ENCODE measurements at places on chromosomes 4 and X.

GRCh38 chr4:184422378-184422777 lies 52.0 kb downstream of the IRF2 start:
- DNase-seq, result no peak

DNA sequence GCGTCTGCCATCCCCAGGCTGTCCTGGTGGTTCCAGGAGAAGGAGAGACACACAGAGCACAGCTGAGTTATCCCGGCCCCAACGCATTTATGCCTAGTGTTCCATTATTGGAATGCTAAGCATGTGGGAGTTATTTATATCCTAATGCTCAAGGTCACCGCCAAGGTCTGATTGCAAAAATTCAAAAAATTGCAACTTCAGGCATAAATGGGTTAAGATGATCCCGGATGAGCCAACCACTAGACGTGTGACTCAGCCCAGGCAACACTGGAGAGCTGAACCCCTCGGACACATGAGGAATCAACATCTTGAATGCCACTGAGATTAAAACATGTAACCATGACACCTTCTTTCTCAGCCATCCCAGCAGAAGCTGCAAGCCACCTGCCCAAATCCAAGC lies 3.8 kb upstream of the ZCCHC4 start:
- DNase-seq, result no peak

DNA sequence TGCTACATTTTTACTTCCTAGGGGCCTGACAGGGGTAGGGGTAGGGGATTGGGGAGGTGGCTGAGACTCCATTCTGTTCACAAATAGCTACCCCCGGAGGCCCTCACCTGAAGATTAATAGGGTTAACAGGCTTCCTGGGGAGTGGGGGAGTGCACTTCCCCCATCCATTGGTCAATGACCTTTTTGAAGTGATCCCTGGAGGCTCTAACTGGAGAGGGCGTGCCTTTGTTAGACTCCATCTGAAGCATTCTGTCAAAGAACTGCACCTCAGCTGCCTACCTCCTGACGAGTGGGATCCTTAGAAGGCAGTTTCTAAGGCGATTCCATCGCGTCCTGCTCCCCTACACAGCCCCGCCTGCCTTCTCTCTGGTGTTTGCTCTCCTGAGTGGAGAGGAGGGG lies 10.0 kb upstream of the MTM1 start:
- DNase-seq, result no peak

GRCh38 chr4:85081196-85081595 lies 114.7 kb upstream of the WDFY3 start:
- DNase-seq, result no peak

GRCh38 chrX:323721-324628 lies 5.4 kb upstream of the GTPBP6 start:
- no peak for DNase-seq

DNA sequence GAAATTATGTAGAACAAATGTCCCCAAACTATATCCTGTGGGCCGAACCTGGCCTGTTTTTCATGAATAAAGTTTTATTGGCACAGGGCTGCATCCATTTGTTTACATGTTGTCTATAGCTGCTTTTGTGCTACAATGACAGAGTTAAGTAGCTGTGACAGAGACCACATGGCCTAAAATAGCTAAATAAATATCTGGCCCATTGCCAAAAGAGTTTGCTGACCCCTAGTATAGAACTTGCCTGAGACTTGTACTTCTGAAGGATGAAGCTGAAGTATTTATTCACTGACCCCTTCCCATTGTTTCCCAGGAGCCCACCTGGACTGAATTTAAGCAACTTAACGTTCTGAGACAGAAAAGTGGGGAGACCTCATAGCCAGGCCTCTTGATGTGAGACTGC lies 325.6 kb downstream of the FRMPD4 start:
- no peak for DNase-seq

DNA sequence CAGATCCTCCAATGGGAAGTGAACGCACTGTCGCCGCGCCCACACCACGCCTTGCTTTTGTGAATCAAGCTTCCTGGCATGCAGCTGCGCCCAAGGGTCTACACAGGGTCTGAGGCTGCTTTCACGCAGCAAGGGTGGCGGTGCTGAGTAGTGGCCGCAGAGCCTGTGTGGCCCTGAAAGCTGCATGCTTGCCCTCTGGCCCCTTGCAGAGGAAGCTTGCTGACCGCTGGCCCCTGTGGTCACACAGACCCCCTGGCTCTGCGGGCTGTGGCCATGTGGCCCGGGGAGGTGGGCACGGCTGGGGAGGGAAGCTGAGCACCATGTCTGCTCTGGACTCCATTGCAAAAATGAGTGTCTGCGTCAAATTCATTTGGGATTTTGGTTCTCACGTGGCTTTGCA lies 8.8 kb downstream of the DOK7 start:
- DNase-seq, result no peak

DNA sequence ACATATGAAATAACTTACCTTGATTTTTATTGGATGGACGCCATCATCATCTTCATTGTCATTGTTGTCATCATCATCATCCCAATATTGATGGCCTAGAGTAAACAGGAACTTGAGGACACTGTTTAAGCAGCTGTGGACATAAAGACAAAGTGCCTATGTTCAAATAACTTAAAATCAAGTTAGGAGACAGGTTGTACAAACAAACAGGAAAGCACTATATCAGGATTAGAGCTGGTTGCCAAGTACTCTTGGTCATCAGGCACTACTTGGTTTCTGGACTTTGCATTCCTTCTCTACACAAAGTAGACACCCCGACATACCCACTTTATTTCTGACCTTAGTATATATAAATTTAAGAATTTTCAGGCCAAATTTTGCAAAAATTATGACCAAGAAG lies 608.6 kb downstream of the KLHL13 start:
- DNase-seq, result no peak

DNA sequence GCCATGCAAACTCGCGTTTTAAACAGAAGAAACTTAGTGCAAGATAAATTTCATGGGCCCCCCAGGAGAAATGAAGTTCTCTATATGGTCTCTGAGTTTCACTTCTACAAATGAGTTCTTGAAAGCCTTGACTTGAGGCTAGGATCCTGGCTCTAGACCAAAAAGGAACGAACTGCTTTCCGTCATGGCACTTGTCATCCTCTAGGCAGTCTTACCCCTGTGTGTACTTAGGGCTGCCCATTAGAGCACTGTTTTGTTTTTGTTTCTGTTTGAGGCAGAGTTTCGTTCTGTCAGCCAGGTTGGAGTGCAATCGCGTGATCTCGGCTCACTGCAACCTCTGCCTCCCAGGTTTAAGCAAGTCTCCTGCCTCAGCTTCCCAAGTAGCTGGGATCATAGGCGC lies 29.0 kb downstream of the RNF4 start:
- DNase-seq, result no peak

GRCh38 chr4:140856621-140857062 lies 100.5 kb upstream of the TBC1D9 start:
- no peak for DNase-seq
